HL-60 (cell line): ENCODE measurements at places on chromosomes 7 and 10.

DNA sequence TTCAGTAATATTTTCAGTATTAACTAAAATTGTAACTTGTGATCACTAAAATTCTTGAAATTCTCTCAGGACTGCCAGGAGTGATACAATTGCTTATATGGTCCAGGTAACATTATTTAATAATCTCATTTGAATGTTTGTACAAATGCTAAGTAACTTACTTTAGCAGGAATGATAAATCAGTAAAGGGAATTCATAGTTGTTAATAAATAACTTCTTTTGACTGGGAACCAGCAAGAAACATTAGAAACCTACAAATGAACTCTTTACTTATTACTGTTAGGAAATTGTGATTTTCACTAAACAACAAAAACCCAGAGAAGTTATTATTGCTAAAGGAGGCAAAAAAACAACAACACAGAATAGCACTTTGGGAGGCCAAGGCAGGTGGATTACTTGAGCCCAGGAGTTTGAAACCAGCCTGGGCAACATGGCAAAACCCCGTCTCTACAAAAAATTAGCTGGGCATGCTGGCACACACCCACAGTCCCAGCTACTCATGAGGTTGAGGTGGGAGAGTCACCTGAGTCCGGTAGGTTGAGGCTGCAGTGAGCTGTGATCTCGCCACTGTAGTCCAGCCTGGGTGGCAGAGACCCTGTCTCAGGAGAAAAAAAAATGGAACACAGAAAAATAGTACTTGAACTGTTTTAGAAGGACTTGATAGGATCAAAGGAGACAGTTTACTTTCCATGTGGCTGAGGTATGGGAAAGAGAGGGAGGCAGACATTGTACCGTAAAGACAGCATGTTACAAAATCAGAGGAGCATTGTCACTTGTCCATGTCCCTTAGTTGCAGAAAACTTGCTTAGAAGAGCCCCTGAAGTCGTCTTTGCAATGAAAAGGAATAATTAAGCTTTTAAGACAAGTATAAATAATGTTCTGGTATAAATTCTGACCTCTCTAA is 53.1 kb downstream of the SHOC2 start:
- DNase-seq: no peak

DNA sequence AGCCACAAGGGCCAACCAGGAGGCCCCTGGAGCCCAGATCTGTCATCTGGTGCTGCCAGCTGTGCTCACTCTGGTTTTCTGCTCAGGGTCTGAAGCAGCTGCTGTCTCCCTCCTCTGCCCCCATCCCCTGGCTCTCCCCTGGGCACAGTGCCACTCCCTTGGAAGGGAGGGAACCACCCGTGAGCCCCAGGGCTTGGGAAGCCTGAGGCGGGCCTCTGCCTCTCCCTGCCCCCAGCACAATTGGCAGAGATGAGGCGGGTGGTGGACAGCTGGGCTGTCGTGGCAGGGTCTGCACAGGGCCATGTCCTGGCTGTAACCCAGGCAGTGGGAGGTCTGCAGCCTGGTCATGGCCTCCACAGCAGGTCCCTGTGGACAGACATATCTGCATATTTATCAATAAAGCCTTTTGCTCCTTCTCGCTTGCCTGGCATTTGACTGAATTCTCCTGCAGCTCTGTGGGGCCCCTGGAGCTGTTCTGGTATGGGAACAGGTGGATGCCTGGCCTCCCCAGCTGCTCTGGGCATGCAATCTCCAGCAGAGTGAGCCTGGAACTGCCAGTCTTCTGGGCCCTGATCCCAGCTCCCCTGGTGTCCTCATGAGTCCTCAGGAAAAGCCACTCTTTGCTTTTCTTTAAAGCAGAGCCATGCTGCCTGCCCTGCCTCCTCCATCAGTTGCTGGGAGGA is 1.6 kb upstream of the ANKRD2 start:
- DNase-seq: no peak

DNA sequence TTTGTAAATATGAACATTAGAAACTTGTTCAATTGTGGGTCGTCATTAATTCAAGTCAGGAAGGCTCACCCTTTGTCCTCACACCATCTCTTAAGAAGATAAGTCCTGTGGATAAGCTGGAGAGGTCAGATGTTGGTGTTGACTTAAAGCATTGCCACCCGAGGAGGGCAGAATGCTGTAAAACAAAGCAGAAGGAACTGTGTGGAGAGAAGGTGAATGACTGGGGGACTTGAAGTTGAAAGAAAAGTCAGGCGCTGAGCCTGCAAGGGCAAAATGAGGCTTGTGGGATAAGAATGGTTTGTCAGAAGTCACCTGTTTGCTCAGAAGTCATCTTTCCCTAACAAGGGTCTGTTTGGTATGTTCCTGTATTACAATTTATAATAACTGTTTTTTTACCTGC is 9.1 kb downstream of the RPA3 start:
- DNase-seq: no peak

GRCh38 chr10:12631787-12632562 is 282.6 kb downstream of the CAMK1D start:
- DNase-seq: no peak
